AG04449 (cell line): ENCODE measurements at places on chromosomes 6 and 20.

DNA sequence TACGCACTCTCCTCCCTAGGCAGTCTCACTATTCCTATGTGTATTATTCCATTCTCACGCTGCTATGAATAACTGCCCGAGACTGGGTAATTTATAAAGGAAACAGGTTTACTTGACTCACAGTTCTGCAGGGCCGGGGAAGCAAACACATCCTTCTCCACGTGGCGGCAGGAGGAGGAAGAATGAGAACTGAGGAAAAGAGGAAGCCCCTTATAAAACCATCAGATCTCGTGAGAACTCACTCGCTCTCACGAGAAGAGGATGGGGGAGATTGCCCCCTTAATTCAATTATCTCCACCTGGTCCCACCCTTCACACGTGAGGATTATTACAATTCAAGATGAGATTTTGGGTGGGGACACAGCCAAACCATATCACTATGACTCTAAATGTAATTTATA lies 61.9 kb downstream of the ECT2L start:
- no peak for DNase-seq

DNA sequence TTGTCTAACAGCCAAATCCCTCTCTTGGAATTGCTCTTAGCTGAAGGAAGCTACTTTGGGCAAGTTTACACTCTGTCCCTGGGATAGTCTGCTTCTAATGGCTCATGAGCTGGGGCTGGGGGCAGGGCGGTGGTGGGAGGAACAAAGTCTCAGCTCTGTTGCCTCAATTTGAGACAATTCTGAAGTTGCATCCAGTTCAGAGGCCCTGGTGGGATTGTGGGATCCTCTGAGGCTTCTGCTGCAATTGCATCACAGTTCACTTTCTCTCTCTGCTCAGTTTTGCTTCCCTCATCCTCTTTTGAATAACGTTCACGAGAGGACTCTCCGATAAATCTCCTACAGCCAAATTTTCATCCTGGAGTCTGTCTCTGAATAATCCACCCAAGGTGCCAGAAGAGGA lies 440.6 kb upstream of the SLC35B3 start:
- no peak for DNase-seq

GRCh38 chr20:8020314-8021079 lies 936 bp upstream of the TMX4 start:
- DNase-seq: no peak

DNA sequence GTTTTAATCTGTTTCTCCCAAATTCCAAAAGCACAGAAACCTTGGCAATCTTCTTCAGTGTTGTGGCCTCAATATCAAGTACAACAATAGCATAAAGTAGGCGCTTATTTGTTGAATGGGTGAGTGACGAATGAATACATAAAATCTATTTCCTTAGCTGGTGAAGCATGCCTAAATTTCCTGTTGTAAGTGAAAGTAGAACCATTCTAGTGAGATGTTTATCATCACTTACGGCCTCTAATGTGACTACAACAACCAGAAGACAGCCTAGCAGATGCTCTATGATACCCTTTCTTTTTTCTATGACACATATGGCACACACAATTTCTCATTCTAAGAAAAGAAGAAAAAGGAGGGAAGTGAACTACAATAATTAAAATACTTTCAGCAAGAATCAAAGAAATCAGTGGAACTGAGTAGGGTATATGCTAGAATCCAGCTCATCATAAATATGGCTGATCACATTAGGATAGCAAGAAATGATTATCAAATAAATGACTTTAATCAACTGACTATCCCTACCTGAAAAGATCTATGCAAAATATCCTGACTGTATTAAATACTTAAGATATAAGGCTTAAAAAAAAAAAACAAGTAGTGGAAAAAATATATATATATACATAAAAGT lies 67.4 kb downstream of the BTBD9 start:
- DNase-seq: no peak

DNA sequence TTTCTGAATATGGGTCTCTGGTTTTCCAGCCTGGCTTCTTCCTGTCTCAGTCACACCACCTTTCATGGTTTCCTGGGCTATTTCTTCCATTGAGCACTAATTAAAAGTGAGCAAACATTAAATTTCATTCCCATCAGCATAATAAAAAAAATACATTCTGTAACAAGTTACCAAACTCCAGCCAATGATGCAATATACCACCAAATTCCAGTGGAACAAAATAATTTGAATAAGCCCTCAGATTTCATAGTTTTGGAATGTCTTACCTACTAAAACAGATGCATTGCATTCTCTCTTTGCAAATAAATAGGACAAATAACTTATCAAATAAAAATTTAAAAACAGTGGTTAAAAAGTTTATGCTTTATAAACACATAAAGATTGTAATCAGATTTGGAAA lies 97.8 kb upstream of the PRDM1 start:
- DNase-seq: no peak

DNA sequence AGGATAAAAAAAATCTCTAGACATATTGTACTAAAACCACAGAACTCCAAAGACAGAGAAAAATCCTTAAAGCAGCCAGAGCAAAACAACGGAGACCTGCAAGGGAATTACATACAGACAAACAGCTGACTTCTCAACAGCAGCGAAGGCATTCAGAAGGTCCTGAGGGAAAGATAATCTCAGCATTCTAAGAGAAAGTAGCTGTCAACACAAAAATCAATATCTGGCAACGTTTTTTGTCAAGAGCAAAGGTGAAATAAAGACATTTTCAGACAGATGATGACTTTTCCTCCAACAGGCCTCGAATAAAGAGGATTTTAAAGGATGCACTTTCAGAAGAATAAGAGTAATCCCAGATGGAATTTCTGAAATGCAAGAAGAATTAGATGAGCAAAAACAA lies 6.1 kb upstream of the SCGN start:
- DNase-seq: no peak
